Left hindlimb (tissue), 1 donor: ENCODE measurements at places on chromosomes 12 and 14.

DNA sequence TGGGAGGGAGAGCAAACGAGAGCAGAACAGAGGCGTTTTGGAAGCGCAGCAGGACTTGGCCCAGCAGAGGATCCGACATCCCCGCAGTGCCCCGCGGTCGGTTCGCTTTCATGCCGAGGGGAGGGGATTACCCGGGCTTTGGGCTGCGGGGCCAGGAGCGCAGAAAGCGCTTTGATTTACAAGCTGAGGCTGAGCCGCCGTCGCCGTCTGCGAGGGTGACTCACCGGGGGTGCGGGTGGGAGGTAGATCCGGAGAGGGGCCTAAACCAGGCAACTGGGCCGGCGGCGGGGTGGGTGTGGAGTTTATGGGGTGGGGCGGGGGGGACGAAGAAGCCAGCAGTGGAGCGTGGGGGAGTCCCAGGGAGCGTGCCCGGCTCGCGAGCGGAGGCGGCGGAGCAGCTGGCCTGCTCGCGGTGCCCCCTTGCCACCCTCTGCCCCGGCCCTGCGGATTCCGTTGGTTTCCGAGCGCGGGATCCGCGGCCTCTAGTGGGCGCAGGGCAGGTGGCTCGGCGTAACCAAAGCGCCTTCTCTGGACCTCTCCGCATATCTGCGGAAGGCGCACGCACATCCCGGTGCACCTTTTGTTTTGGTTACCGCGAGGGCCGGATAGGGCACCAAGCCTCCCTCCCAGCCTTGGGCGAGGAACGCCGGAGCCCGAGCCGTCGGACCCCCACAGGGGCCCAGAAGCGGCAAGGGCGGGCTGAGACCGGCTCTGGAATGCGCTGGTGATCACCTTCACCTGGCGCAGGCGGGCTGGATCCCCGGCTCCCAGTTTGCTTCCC is 2.6 kb downstream of the SIX4 start:
- DNase-seq, result peak; percentile 75

- DNase-seq, result no peak
Observed at GRCh38 chr12:124227951-124228711, 66.8 kb upstream of the RFLNA start.

GRCh38 chr12:49865109-49865781 is 22.3 kb upstream of the BCDIN3D start:
- no peak for DNase-seq

DNA sequence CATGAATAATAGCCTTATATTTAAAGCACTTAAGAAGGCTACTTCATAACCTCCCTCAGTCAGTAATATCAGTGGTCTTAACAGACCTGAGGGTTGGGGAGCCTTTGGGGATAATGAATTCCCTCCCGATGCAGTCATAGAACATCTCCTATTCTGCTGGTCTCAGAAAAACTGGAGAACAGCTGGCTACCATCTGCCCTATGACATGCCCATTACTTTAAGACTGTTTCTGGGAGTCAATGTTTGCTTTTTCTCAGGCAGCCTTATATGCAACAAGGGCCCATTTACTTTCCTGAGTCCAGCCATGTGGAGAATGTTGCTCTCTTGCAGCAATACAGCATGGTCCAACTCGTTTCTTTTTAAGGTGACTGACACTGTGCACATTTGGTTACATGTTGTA is 161.7 kb upstream of the PARP11 start:
- no peak for DNase-seq

- DNase-seq, result no peak
Observed at GRCh38 chr14:22559041-22559440, 30.0 kb downstream of the DAD1 start.

DNA sequence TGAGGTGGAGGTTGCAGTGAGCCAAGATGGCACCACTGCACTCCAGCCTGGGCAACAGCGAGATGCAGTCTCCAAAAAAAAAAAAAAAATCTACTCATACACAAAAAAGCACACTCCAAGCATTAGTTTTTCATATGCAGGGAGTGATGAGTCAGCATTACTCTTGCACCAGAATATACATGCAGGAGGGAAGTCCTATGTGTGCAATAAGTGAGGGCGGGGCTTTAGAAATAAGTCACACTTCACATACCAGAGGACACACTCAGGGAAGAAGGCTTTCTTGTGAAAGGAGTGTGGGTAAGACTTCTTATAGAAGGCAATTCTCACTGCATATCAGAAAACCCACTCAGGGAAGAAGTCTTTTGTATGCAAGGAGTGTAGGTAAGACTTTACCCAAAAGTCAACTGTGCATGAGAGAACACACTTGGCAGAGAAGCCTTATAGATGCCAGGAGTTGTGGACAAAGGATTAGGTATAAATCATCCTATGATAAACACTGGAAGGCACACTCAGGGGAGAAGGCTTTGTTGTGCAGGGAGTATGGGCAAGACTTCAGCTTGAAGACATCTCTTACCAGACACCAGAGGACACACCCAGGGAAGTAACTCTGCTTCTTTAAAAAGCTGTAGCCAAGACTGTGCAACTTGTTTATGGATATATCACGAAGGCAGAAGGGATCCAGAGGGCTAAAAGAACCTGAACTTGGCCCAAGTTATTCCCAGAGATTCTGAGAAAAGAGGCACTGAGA is 50.5 kb downstream of the ATF7 start:
- no peak for DNase-seq

- DNase-seq, result no peak
Observed at GRCh38 chr12:124301084-124301654, 6.3 kb downstream of the RFLNA start.
